ENCODE measurements at places on chromosomes 1 and 21.

GRCh38 chr21:43949499-43950208 is 62.5 kb upstream of the TRAPPC10 start:
- DNase-seq = no peak

DNA sequence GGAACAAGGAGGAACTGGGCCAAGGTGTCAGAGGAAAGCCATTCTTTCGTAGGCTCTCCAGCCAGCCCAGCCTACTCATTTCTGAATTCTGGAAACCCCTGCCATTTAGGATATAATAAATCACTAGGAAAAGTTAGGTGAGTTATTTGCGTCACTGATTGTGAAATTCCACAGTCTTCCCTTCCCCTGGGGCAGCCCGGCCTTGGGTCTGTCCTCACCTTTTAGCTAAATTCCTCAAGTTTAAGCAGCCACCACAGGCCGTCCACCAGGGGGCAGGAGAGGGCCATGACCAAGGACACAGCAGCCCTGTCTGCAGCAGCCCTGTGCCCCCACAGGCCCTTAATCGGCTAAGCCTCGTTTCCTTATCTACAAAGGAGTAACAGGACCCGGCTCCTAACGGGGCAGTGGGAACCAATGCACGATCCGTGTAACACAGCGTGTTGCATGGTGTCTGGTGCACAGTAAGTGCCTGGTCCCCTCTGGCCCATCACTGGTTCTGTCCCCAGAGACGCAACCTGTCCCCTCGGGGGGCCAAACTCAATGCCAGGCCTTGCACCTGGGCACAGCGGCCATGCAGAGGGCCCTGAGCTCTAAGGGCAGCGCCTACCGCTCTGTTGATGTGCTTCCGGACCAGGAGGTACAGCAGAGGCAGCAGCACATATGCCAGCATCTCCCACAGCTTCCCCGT is 18.1 kb downstream of the GPR157 start:
- peak; percentile 92 for DNase-seq

DNA sequence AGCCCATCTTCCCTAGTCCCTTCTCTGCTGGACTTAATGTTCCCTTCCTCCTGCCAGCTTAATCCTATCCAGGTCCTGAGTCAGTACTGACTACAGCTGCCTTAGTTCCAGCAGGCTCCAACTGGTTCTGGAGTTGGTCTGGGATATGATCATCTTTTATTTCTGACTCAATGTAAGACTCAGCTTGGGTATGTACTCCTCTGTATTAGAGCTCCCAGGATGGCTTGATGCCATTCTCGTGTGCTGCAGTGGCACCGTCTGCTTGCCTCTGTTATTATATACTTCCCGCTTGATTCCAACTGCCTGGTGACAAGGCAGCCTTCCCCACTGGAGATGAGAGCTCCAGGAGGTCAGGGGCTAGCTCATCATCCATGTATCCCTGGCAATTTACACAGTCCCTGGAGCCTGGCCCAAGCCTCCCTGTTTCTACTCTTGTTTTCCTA is 164.4 kb upstream of the DPT start:
- DNase-seq = peak; percentile 11

GRCh38 chr1:6489383-6489765 is 2.1 kb downstream of the PLEKHG5 start:
- no peak for DNase-seq

GRCh38 chr1:183188240-183188639 is 2.2 kb downstream of the LAMC2 start:
- no peak for DNase-seq

DNA sequence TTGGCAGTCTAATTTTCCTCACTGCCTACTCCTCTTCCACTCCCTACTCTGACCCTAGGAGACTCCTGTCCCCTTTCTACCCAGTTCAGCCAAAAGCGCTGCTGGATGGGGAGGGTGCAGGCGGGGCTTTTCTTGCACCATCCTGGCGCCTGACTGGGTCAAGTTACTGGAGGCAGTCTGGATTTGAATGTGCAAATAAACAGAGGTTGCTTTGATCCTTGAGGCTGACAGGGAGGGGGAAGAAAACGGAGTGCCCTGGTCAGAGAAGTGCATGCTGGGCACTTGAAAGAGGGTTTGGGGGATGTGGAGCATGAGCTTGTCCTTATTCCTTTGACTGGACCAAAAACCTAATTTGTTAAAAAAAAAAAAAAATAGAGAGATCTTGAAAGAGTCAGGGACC is 76.8 kb upstream of the SOX13 start:
- no peak for DNase-seq

GRCh38 chr1:228860911-228861831 is 125.9 kb downstream of the RHOU start:
- peak; percentile 89 for DNase-seq

DNA sequence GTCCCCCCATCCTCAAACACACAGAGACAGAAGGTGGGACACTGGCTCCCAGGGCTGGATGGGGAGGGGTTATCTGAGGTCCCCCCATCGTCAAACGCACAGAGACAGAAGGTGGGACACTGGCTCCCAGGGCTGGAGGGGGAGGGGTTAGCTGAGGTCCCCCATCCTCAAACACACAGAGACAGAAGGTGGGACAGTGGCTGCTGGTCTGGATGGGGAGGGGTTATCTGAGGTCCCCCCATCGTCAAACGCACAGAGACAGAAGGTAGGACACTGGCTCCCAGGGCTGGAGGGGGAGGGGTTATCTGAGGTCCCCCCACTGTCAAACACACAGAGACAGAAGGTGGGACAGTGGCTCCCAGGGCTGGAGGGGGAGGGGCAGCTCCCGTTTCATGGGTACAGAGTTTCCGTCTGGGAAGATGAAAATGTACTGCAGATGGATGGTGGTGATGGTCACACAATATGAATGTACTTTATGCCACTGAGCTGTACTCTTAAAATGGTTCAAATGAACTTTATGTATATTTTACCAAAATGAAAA is 69.2 kb downstream of the SCCPDH start:
- DNase-seq = no peak

DNA sequence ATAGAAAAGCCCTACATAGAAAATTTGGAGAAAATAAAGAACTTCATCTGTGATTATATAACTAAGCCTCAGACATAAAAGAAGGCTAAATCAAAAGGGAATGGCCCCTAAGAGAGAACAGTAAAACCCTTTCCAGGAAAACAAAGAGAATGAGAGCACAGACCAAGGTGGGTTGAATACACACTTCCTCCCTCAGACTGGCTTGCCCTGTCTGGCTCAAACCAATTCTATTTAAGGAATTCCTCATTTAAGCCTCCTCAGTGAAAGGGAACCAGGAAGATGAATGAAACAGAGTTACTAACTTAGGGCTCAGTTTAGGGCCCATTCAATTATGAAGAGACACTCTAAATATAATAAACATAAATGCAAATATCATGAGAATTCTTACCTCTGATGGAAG is 10.6 kb upstream of the SYT14 start:
- DNase-seq = no peak

DNA sequence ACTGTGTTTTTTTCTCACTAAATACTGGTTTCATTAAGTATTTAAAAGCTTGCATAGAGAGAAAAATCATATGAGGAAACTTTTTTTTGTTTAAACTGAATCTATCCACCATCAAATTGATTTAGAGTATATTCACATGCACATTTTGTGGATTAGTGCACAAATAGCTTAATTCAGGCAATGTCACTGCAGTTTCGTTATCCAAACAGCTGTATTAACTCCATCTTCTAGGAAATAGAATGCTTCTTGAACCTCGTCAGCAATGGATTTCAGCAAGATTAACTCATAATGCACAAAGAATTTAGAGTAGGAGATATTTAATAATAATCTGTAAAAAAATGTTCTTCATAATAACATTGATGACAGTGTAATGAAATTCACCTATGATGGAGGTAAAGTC is 37.5 kb downstream of the NEXN start:
- no peak for DNase-seq

DNA sequence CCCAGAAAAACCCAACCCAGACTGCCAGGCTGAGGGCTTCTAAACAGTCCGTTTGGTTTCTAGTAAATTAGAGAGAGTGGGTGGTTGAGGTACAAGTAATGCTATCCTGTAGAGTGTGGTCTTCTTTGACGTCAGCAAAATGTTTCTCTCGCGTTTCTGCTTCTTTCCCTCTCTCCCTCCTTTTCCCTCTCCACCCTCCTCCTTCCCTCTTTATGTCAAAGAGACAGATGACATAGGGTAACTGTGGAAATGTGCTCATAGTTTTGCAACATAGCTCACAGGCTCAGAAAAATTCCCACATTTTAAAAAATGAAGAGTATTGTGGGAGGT is 158.3 kb downstream of the TOMM20 start:
- no peak for DNase-seq

DNA sequence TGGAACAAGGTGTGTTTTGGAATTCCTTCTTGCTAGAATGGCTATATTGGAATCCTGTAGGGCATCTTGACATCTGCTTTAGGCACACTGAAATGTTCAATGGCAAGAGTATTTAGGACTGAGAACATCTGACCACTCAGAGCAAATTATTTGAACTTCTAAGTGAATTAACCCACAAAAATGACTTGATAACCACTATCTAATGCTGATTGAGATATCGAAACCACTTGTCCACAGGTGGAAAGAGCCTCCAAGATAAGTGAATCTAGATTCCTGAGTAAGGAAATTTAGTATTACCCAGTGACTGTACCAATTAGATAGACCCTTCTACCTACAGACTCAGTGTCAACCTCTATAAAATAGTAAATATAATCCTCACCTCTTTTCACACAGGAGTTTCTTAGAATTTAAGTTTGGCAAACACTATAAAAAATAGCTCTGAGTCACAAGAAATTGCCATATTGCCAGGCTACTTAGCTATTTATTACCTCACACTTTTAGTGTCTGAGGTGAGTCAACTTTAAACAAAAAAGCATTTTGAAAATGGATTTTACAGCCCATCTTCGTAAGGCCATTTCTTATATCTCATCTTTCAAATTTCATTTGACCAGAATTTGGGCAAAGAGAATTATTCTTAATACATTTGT is 421.8 kb downstream of the PTBP2 start:
- DNase-seq = peak; percentile 23

DNA sequence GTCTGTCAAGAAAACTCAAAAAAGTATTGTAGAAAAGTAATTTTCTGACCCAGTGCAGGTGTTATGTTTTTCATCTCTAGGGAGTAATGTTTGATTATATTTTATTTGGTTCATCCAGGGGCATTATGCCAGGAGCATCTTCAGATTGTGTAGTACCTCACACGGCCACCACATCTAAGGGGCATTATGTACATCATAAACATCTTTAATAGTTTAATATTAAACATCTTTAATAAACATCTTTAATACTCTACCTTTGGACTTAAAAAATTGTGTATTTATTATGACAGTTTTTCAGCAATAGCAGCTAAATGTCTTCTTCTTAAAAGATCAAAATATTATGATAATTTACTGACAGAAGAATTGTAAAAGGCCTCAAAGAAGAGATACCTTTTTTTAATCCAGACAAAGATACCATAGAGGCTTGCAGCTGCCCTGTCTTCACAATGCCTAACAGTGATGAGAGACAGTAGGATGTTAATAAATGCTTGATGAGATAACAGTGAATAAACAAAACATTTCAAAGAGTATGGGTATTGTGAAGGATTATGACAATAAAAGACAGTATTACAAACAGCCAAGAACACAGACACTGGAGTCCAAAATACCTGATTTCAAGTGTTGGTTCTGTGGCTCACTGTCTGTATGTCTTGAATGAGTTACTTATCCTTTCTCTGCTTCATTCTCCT is 240.9 kb upstream of the ADGRL2 start:
- no peak for DNase-seq

DNA sequence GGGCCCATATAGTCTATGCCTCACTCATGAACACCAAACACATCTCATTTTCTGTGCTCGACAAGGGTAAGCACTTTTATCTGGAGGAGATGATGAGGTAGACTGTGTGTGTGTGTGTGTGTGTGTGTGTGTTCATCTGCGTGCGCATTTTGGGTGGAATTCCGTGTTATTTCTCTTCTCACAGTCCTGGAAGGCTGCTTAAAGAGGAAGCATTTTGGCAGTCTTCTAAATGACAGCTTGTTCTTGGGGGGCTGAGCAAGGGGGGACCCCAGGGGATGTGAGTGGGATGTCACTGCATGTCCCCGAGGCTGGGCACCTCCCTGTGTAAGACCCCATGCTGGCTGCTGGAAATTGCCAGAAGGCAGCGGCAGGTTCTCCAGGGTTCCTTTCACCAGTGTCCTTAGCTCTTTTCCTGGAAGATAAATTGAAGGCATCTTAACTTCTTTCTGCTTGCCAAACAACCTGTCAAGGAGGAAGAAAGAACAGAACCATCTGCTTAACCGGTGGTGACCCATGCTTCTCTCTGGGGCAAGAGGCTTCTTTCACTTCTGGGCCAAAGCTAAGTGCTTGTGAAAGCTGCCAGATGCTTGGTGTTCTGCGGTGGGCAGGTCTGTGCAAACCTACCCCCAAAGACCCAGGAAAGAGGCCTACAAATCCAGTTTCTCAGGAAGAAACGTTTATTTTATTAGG is 9.9 kb upstream of the RD3 start:
- DNase-seq = no peak

GRCh38 chr1:63701187-63701586 is 72.6 kb upstream of the ROR1 start:
- DNase-seq = no peak

GRCh38 chr1:156884560-156885184 is 8.8 kb upstream of the PEAR1 start:
- DNase-seq = no peak

- no peak for DNase-seq
Measured at GRCh38 chr1:34330061-34330460, 153.4 kb downstream of the C1orf94 start.

DNA sequence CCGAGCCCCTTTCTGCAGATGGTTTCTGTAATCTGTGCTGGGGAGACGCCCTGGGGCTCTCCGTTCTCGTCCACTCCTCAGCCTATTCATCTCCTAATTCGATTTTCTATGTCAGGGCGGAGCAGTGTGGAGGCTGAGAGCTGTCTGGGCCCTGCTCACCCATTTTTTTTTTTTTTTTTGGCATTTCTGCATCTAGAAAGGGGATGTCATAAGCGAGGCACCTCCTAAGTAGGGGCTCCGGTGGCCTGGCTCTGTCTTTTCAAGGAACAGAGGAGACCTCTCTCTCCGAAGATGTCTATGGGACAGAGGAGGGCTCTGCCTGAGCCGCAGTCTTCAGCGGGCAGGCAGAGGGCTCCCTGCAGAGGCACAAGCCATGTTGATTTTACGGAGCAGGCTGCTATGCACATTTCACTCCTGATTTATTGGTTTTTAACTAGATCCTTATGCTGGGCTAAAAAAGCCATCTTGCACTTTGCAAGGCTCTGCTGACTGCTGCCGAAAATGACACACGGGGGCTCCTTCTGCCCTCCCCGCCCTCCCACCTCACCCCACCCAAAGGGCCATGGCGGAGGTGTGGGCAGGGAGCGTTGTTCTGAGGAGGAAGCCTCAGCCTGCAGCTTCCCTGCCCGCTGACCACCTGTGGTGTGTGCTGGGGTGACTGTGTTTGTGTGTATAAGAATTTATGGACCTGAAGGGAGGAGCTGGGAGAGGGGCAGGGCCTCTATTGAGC is 71.0 kb downstream of the FOXD2 start:
- no peak for DNase-seq

DNA sequence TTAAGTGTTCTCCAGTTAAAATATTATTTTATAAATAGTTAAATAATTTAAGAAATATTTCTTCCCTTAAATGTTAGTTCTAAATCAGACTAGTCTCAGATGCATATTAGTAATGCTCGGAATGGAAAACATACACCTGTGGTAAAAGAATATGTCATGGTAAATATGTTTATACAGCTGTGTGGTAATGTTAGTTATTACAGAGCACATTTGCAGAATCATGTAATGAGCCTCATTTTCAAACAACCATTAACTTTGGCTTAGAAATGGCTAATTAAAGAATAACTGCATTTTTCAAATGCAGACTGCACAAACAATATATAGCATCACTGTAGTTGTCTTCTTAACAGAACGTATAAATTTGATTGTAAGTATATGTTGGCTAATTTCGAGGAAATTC is 90.3 kb downstream of the DISP1 start:
- DNase-seq = no peak

GRCh38 chr1:8047112-8047511 is 21.0 kb upstream of the ERRFI1 start:
- no peak for DNase-seq
